ENCODE measurements at places on chromosomes 5 and 9.

GRCh38 chr5:33650911-33651310 lies 210.1 kb downstream of the TARS1 start:
- no peak for DNase-seq

DNA sequence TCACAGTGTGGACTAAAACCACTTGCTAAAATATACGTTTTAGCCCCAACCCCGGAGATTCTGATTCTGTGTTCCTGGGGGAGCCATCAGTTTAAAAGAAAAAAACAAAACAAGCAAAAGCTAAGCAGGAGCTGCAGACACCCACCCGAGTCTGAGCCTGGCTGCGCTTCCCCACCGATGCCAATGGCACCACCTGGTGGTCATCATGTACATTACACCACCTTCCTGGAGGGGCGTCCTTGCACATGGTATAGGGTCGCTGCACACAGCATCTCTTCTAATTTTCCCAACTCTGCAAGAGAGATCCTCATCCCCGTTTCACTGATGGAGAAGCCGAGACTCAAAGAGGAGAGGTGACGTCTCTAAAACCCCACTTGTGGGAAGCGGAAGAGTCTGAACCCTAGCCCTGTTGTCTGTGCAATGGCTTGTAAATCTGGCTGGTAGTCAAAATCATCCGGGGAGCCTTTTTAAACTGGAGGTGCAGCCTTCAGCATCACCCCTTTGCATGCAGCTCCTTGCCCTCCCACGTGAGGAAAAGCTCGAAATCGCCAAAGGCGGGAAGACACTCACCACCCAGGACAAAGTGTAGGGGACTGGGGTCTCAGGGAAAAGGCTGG lies 23.1 kb upstream of the CNOT6 start:
- peak; percentile 74 for DNase-seq

DNA sequence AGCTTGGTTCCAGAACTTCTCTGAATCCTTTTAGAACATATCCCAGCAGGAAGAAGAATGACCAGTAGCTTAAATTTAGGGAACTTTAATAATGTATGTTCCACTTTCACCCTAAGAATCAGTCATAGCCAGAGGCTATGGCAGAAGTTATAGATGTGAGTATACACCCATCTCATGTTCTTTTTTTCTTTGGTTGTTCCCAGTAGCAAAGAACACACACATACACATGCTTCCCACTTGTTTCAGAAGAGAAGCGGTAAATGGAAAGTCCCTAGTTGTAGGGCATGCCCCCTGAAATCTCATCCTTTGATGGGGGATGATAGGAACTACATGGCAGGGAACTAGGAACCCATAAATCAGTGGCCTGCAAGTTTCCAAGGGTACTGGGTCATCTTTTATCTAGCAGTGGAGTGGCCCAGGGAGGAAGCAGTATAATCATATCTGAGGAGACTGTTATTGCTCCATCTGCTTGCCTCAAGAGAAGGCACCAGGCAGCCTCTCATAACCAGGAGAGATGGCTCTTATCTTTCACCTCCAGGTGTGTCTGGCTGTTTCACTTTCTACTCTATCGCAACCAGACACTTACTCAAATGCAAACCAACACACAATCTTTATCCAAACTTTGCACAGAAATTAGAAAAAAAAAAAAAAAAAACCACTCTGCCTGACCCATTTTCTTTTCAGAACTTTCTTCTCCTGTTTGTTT lies 109.5 kb downstream of the SNCAIP start:
- DNase-seq, result no peak

DNA sequence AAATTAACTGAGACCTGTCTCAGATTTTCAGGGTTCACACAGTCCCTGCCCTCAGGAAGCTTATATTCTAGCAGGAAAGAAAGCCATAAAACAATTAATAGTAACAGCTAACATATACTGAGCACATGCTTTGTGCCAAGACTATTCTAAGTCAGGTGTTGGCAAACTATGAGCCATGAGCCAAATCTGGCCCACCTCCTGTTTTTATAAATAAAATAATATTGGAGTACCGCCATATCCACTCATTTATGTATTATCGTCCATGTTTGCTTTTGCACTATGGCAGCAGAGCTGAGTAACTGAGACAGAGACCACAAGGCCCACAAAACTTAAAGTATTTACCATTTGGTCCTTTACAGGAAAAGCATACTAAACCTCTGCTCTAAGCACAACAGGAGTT lies 83.3 kb upstream of the TRIO start:
- no peak for DNase-seq

- DNase-seq, result no peak
Observed at GRCh38 chr5:155885199-155885598, 441.8 kb upstream of the SGCD start.

GRCh38 chr5:94746731-94747124 lies 128.3 kb downstream of the SLF1 start:
- no peak for DNase-seq

DNA sequence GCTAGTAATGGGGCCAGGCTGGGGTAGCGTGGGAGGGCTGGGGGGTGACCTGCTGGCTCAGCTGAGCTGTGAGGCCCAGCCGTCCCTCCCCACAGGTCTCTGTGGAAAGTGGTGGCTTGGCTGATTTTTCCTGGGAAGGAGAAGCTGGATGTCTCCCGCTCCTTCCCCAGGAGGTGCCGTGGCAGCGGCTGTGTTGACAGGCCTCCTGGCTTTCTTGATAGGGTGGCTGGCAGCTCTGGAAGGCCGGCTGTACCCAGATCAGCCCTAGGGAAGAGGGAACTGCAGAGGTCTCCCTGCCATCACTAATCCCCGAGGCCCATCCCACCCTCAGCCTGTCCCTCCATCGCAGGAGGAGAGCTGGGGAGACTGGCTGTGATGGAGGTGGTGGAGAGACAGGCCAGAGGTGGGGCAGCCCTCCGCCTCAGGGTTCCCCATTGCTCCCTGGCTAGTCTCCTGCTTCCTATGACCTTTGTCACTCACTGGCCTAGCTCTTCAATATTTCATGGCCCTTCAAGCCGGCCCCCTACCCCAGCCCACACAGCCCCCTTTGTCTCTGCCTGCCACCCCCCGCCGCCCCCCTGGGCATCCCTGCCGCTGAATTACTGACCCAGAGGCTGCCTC lies 6.8 kb downstream of the CXXC5 start:
- DNase-seq, result peak; percentile 68

- peak; percentile 57 for DNase-seq
Observed at GRCh38 chr9:96232539-96233241, 69.3 kb downstream of the HSD17B3 start.

GRCh38 chr5:133240425-133241091 lies 188.7 kb downstream of the HSPA4 start:
- no peak for DNase-seq

GRCh38 chr5:129460936-129461710 lies 1.0 kb downstream of the ADAMTS19 start:
- peak; percentile 46 for DNase-seq
